ENCODE measurements at places on chromosomes 7 and 10. TPM values are rescaled to one million over a fixed set of nuclear protein-coding genes. Genes with fewer than 3 reads are reported as not detected.

Gene PNLIPRP1
- not detected for total RNA-seq

Gene FHIP2A
- 17.6 TPM for total RNA-seq

Gene OR2A5
- not detected for total RNA-seq

Gene TRAPPC14
- 10.4 TPM for total RNA-seq

Gene TMEM60
- total RNA-seq, result 20.4 TPM

Gene BMPR1A
- 48.9 TPM for total RNA-seq

Gene COL28A1
- total RNA-seq, result not detected

Gene FFAR4
- total RNA-seq, result not detected

Gene C10orf105
- total RNA-seq, result under 0.01 TPM

Gene LRRC18
- total RNA-seq, result not detected

Gene DKK1
- total RNA-seq, result 165 TPM

Gene LIPK
- total RNA-seq, result not detected

Gene ADCYAP1R1
- total RNA-seq, result not detected

Gene TAS2R41
- total RNA-seq, result not detected

All from smooth muscle cell of bladder (primary cell).